Lower leg skin (tissue), 4 donors: ENCODE measurements at places on chromosomes 6 and 20. TPM values are rescaled to one million over a fixed set of nuclear protein-coding genes. Genes with fewer than 3 reads are reported as not detected.

DCDC2 gene
- 0.20 TPM for total RNA-seq

SLC52A3 gene
- total RNA-seq = 3.3 TPM

CPXM1 gene
- total RNA-seq = 1.5 TPM

EYA2 gene
- total RNA-seq = 4.2 TPM

ATP6V1G2 gene
- total RNA-seq = 1.3 TPM

KHDC1 gene
- total RNA-seq = 0.13 TPM

RCAN2 gene
- total RNA-seq = 7.1 TPM

UST gene
- total RNA-seq = 16.4 TPM

HSPA1L gene
- total RNA-seq = 2.3 TPM

GJA10 gene
- not detected for total RNA-seq

CSTF1 gene
- 41.4 TPM for total RNA-seq

IP6K3 gene
- not detected for total RNA-seq

FGD2 gene
- 2.7 TPM for total RNA-seq

TRIM26 gene
- total RNA-seq = 40.4 TPM

HLA-DOB gene
- 1.7 TPM for total RNA-seq

MEI4 gene
- not detected for total RNA-seq

COL10A1 gene
- not detected for total RNA-seq

BPIFA1 gene
- total RNA-seq = not detected

MDFI gene
- 36.9 TPM for total RNA-seq

DLL1 gene
- 53.7 TPM for total RNA-seq

FOXA2 gene
- not detected for total RNA-seq

CAP2 gene
- 1.4 TPM for total RNA-seq

GGTLC1 gene
- not detected for total RNA-seq

PGC gene
- total RNA-seq = 0.42 TPM

OLIG3 gene
- not detected for total RNA-seq

RSPH4A gene
- 0.34 TPM for total RNA-seq

BTN2A1 gene
- 10.1 TPM for total RNA-seq

AVP gene
- not detected for total RNA-seq

ZNF165 gene
- 3.1 TPM for total RNA-seq

MLN gene
- total RNA-seq = not detected

CST4 gene
- total RNA-seq = not detected

PYGB gene
- total RNA-seq = 168 TPM

MARCKS gene
- 63.2 TPM for total RNA-seq

KIAA0408 gene
- total RNA-seq = 3.0 TPM

PPIL6 gene
- total RNA-seq = 9.1 TPM

COL11A2 gene
- total RNA-seq = 0.30 TPM

DLK2 gene
- total RNA-seq = 46.1 TPM

UBR2 gene
- total RNA-seq = 25.9 TPM

RBCK1 gene
- total RNA-seq = 65.2 TPM

TNXB gene
- 43.3 TPM for total RNA-seq

STXBP5 gene
- total RNA-seq = 53.8 TPM

SLC16A10 gene
- total RNA-seq = 50.4 TPM

LST1 gene
- 1.6 TPM for total RNA-seq

KCNS1 gene
- total RNA-seq = 0.99 TPM

F13A1 gene
- total RNA-seq = 8.4 TPM

IL17F gene
- not detected for total RNA-seq

ECT2L gene
- 0.08 TPM for total RNA-seq

SPEF1 gene
- not detected for total RNA-seq

DDO gene
- total RNA-seq = 1.2 TPM

ADGB gene
- not detected for total RNA-seq

MCCD1 gene
- total RNA-seq = not detected

SAMD3 gene
- not detected for total RNA-seq

STMND1 gene
- not detected for total RNA-seq
